ENCODE measurements at places on chromosomes 7 and 10.
A peak's percentile ranks its signal among the peaks of the same experiment; 100 is the strongest.

DNA sequence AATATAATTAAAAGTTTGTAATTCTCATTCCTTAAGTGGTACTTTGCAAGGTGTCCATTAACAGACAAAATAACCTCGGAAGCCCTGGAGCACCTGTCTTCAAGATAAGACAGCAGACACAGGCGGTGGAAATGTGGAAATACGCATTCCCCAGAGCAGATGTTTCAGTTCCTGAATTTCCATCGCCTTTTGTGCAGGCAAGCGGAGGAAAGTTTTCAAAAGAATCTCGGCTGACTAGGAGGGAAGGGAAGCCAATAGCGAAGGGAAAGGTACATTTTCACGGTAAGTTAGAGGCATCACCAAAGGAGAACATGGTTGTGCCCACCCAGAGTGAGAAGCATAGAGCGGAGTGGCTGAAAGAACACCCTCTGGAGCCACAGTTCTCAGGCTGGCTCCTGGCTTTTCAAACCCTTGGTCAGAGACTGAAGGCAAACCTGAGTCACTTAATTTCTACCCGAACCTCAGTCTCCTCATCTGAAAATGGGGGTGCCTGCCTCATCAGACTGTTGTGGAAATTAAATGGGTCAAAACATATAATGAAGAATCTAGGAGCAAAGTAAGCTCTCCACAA is 13.6 kb downstream of the CPA1 start:
- DNase-seq: no peak

- no peak for DNase-seq
Measured at GRCh38 chr10:31186225-31187000, 132.6 kb upstream of the ZEB1 start.

GRCh38 chr7:96479015-96479645 is 157.2 kb upstream of the SLC25A13 start:
- no peak for DNase-seq

GRCh38 chr10:58830697-58831096 is 318.0 kb downstream of the BICC1 start:
- no peak for DNase-seq

GRCh38 chr7:70434376-70434775 is 697.6 kb upstream of the GALNT17 start:
- no peak for DNase-seq

DNA sequence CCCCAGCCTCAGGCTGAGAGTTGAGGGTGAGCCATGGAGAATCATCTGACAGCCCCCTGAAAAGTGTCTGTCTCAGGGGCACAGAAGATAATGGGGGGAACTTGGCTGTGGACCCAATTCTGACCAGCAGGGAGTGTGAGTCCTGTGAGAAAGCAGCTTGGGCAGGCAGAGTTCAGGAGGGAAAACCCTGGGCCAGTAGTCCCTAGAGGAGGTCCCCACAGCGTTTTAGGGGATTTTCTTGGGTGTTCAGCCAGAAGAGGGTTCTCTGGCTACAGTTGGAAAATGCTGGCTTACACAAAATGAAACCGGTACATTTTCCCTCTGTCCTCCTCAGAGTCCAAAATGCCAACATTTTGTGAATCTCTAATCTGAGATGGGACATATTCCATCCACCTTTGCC is 35.8 kb upstream of the TRIM8 start:
- no peak for DNase-seq

DNA sequence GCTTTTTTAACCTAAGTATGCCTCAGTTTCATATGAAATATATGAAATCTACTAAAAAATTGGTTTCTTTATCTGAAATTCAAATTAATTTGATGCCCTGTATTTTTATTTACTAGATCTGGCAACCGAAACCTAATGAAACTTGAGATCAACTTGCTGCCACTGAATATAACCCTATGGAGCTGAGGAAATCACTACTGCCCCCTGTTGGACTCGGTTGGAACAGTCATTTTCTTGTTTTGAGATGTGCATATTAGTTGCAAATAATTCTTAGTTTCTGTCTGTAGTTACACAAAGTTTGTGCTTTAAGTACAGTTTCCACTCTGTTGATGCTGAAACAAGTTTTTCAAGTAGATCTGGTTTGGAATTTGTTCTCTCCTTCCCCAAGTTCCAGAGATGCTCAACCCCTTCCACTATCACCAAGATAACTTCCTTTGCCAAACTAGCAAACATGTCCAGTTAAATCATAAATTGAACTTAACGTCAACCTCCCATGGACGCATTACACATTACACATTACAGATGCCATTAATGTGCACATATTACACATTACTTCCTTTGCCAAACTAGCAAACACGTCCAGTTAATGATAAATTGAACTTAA is 22.2 kb upstream of the EXOC4 start:
- peak; percentile 5 for DNase-seq

DNA sequence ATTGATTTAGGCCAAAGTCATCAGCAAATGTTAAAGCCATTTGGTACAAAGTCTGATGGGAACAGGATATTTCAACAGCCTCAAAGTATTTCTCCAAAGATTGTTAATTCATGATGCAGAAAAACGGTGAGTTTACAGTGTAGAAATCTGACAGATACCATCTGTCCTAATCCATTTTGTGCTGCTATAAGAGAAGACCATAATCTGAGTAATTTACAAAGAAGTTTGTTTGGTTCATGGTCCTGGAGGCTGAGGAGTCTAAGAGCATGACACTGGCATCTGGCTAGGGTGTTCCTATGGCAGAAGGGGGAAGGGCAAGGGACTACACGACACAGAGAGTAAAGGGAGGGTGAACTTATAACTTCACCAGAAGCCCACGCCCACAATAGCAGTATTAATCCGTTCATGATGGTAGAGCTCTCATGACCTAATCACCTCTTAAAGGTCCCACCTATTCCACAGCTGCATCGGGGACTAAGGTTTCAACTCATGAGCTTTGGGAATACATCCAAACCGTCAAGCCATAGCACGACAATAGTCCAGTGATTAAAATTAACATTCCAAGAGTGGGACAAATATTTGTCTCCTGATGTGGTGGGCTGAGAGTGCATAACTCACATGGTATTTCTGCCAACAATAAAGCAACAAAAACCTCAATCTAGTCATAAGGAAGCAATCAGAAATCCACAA is 298.6 kb upstream of the AKR1E2 start:
- DNase-seq: peak; percentile 52

- no peak for DNase-seq
Measured at GRCh38 chr10:124370426-124370825, 48.3 kb downstream of the OAT start.
